Left renal cortex interstitium (tissue), 4 donors: ENCODE measurements at places on chromosomes 4 and X.
A peak's percentile ranks its signal among the peaks of the same experiment; 100 is the strongest.

- no peak for DNase-seq
Observed at GRCh38 chr4:181138116-181138515, 1105.1 kb upstream of the TENM3 start.

- no peak for DNase-seq
Observed at GRCh38 chr4:124937993-124938392, 225.5 kb upstream of the ANKRD50 start.

DNA sequence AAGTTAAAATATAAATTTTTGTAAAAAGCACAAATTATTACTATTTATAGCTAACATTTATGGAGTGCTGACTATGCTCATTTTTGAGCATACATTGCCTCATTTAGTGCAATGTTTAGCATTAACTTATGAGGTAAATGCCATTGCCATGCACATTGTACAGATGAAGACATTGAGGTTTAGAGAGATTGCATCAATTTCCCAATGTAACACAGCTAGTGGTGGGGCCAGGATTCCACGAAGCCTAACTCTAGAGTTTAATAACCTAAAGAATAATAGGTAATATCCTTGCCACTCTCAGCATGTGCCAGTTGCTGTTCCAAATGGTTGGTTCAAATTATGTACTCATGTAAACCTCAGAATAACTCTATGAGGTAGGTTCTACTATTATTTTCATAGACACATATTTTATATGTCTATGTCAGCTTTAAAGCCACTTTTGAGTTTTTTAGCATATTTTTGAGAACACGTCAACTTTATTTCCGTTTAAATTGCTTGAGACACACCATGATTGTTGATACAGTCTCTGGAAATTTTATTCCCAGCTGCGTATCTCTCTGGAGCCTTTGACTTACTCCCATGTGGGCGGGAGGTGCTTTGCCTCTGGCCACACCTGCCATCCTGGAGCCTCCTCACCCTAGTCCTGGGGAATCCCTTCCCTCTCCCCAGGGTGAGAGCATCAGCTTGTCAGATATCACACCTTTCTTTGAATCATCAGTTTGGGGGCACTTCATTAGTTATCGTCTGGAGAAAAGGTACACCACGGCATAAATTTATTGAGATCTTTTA lies 10.8 kb upstream of the ADH1A start:
- no peak for DNase-seq

DNA sequence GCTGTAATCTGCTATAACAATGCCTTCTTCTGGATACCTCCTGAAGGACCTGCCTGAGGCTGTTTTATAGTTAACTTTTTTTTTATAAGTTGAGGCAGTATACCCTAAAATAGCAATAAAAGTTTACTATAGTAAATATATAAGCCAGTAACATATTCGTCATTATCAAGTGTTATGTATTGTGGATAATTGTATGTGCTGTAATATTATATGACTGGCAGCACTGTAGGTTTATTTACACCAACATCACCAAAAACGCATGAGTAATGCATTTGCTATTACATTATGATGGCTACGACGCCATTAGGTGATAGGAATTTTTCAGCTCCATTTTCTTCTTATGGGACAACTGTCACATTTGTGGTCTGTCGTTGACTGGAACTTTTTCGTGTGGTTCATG lies 237.2 kb upstream of the PITX2 start:
- DNase-seq, result no peak

- DNase-seq, result no peak
Observed at GRCh38 chrX:45017946-45018345, 145.0 kb downstream of the KDM6A start.

GRCh38 chr4:152643153-152644035 lies 36.4 kb downstream of the TMEM154 start:
- no peak for DNase-seq

DNA sequence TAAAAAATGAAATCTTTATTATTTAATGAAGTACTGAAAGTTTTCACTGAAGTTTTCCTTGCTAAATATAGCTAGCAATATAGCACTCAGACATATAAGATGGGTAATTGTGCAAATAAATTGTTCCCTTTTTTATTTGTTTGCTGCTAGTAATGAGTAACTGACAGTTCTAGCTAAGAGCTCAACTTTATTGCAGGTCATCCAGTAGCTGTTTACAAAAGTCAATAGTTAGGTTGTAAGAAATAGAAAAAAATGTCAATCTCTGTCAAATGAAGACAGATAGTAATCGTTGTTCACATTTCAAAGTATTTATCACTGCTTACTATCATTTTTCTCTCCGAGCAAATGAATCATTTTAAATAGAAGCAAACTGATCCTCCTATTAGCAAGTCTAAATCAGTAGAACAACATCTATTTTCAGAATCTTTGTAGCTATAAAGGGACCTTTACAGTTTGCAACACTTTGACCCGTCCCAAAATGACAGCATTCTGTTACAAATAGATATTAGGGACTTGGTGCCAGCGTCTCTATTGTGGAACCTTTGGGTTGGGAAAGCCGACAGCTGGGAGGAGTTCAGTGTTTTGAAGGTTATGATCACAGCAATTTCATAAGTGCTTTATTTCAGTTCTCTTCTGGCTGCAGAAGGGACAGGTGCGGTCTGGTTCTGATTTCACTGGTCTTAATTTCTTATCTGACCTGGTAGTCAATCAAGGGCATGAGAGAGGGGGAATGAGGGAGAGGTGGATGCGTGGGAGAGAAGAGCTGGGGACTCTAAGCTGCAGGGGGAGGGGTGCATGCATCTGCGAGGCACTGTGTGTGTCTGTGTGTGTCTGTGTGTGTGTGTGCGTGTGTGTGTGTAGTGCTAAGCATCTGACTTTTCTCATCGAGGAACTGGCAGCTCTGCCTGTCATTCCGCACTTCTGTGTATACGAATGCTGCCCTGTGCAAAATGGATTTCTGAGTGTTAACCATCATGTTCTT lies 227.9 kb upstream of the PITX2 start:
- DNase-seq, result peak; percentile 10

- no peak for DNase-seq
Observed at GRCh38 chr4:78640714-78641113, 89.1 kb downstream of the ANXA3 start.

DNA sequence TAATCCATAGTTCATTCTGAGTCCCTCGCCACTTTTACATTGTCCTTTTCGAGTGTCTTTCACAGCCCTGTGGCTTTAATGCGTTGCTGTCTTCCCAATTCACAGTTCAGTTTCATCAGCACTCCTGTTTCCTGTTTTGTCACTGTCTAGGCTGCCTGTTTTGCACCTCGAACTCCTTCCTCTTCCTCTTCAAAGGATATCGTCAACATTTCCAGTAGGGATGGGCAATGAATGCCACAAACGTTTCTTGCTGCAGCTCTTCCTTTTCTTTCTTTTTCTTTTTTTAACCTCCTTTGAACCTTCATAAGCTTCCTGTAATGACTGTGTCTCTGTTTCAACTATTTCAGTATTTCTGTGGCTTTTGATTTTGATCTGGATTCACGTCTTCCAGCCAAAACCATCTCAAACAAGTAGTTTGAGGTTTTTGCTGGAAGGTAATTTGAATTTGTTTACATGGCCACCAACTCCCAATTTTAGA lies 105.4 kb downstream of the ANXA3 start:
- no peak for DNase-seq

- no peak for DNase-seq
Observed at GRCh38 chr4:17726911-17727310, 54.5 kb downstream of the FAM184B start.

GRCh38 chr4:124685851-124686250 lies 26.7 kb downstream of the ANKRD50 start:
- DNase-seq, result no peak

DNA sequence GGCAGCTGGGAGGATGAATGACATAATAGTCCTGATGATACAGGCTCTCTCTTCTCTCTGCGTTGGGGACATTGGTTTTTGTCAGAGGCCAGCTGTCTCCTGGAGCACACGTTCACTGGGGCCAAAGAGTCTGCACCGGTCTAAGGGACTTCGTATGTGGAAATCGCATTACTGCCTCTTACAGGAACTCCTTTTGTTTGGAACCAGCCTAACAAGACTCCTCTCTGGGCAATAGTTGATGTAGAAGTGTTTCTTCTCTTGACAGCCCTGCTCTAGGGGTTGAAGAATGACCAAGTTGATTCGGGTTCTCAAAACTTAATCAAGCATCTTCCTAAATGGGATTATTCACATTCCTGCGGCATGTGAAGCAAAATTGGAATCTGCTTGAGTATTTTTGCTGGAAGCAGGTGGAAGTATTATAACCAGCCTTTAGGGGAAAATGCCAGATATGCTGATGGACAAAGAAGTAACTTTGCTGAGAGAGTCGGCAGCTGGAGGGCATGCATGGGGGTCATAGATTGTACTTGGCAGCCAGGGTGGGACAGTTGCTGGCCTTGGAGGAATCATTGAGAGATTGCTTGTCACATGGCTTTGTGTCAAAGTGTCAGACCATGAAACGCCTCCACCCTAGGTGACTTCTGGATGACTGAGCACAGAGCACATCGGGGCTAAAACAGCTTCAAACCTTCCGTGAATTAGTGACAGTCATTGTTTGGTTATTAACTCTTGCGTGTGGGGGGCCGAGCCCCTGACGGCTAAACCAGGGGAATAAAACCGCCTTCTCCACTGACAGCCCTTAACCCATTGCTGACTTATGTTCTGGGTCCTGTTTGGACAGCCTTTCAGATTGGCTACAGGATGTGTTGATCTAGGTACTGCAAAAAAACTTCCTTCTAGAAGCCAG lies 34.4 kb upstream of the SLC34A2 start:
- DNase-seq, result no peak

DNA sequence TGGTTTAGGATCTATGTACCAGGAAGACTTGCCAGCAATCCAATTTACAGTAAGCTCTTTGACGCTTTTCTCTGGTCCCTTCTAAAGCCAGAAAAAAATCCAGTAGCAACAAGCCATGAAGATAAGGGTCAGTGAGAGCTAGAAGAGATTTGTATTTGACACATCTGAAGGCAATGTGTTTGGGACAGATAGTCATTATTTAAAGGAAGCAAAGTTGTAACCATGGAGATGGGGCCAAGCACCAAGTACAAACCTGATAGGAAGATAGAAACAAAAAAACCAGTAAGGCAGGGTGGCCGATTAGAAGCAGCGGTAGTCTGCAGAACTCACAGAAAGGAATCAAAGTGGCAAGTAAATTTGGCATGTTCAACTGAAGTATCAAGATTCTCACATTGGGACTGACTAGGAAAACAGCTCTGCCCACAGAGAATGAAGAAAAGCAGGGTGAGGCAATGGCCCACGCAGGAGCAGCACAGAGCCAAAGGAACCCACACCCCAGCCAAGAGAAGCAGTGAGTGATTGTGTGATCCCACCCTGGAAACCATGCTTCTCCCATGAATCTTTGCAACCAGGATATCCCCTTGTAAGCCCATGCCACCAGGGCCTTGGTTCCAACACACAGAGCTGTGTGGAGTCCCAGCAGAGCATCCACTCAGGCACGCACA lies 12.9 kb upstream of the C4orf54 start:
- DNase-seq, result no peak

DNA sequence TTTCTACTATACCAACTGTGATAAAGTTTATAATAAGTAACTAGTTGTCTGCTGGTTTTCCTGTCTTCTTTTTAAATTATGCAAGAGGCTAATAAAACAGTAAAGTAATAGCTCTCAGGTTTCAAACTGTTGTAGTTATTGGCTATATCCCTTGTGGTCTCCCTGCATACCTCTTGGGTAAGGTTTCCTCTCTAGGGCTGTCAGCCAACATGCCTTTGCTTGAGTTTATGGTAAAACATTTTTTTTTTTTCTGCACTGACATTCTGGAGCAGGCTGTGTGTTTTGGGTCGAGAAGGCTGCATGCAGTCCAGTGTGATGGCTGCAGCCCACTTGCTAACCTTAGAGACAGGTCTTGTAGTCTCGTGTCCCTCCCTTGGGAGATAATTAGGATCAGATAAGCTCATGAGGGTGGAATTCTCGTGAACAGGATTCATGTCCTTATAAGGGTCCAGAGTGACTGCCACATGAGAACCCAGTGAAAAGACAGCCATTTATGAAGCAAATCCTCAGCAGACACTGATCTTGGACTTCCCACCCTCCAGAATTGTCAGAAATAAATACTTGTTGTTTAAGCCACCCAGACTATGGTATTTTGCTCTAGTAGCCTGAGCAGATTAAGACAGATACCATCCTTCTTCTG lies 831.2 kb downstream of the CCSER1 start:
- DNase-seq, result no peak

DNA sequence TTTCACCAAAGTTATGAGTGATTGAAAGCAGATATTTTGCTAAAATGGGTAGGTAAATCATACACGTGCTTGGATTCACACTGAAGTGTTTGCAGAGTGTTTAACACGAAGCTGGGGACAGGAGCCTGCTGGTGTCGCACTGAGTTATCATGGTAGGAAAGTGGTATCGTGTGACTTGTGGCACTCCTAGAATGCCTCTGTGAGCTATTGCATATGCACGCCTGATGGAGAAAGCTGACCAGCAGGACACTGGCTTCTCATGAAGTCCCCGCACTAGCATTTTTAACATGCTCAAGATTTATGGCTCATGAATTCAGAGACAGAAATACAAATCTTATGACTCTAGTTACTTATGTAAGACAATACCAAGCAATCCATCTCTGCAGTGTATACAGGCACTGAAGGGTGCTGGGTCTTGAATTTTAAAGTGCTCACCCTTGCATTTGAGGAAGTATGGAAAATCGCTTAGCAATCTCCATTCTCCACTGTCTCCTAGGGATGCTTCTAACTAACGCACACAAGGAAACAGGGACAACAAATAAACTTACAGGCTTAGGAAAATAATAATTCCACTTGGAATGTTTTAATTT lies 19.8 kb downstream of the VCX3B start:
- no peak for DNase-seq

DNA sequence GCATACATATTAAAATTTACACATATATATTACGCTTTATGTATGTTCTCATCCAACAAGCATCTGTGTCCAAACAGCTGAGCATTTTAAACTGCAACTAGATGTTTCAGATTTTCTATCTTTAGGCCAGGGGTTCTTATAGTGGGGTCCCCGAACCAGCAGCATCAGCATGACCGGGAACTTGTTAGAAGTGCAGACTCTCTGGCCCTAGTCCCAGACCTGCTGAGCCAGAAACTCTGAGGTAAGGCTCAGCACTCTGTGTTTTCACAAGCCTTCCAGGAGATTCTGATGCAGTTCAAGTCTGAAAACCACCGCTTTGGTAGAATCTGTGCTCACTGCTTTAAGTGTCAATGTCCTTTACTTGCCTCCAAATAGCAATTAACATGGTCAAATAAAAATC lies 266.2 kb upstream of the CASK start:
- no peak for DNase-seq

DNA sequence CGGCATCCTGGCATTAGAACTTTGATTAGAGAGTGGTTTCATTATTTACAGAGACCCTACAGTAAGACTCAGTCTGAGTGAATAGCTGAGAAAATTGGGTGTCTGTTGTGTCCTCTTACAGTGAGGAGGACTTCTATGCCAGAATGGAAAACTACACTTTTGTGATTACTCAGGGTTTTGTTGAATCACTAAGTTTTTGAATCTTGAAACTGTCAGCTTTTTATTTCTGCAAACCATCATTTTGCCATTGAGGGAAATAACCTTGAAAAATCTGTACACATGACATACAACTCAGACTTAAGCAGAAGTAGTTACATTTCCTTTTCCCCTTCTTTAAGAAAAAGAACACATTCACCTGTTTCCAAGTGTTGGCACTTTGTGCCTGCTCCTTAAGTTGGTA lies 117.6 kb upstream of the RASGEF1B start:
- DNase-seq, result no peak
